ENCODE measurements at places on chromosomes 13 and 19.

DNA sequence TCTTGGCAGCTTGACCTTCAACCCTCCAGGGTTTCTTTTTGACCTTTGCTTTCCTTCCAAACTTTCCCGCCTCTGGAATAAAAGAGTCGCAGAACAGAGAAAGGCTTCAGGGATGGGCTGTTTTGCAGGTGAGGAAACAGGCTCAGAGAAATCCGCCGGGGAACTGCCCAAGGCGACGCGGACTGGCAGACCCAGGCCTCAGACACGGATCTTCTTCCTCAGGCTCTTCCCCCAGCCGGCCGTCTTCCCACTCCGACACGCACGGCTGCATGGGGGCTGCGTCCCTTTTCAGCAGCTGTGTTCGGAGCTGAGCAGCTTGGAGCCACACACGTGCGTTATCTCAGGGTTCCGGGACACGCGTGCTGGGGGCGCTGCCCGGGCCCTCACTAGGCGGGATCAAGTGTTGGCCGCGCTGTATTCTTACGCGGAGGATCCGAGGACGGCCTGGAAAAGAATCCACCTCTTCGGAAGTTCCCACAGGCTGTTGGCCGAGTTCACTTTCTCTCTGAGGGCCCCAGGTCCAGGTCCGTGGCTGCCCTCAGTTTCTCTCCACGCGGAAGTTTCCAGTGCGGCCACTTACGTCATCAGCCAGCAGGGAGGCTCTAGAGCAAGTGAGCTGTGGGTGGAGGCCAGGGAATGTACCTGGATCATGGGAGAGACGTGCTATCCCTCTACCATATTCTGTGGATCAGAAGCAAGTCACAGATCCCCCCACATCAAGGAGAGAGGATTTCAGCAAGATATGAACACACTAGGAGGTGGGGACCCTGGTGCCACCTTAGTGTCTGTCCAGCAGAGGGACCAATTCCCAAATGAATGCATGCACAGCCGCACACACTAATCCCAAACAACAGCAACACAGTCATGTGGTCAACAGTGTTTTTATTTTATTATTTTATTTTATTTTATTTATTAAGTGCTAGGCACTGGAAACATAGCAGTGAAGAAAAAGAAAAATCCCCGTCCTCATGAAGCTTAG lies 100.4 kb downstream of the ING1 start:
- DNase-seq, result no peak

DNA sequence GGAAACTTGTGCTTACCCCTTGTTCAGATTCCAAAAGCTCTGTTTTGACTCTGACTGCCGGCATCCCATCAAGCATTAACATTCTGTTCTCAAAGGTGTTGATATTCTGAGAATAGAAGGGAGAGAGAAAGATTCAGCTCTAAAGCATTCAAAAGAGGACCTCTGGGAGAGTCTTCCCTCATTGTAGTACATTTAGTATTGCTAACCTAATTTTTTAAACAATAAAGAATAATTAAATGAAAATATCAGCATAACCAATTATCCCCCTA lies 190.3 kb downstream of the KLF12 start:
- no peak for DNase-seq

DNA sequence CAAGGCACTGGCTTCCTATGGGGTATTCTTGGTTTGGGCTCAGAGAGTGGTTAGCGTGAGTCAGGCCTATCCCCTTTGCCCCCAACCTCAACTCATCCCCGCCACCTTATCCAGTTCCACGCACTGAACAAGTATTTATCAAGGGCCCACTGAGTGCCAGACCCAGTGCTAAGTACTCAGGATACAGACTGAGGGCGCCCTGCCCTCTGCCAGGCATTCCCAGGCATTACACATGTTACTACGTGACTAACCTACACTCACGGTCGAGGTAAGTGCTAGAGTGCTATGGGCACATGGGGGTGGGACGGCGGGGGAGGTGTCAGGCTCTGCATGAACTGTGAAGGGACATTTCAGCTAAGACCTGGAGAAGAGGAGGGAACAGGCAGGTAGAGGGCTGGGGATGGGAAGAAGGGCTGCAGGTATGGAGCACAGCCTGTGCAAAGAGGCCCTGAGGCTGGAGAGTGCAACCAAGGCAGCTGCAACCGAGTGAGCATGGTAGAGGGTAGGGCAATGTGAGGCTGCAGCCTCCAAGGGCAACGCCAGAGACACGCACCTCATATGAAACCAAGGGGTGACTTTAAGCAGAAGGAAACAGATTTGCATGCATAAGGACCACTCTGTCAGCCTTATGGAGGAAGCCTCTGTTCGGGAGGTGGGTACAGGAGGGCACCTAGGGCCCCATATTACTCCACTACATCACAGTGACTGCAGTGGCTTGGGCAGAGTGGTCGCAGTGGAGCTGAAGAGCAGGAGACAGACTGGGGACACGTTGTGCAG lies 22.5 kb downstream of the DHRS12 start:
- DNase-seq, result no peak

GRCh38 chr13:45899406-45899805 lies 47.9 kb upstream of the SIAH3 start:
- no peak for DNase-seq

DNA sequence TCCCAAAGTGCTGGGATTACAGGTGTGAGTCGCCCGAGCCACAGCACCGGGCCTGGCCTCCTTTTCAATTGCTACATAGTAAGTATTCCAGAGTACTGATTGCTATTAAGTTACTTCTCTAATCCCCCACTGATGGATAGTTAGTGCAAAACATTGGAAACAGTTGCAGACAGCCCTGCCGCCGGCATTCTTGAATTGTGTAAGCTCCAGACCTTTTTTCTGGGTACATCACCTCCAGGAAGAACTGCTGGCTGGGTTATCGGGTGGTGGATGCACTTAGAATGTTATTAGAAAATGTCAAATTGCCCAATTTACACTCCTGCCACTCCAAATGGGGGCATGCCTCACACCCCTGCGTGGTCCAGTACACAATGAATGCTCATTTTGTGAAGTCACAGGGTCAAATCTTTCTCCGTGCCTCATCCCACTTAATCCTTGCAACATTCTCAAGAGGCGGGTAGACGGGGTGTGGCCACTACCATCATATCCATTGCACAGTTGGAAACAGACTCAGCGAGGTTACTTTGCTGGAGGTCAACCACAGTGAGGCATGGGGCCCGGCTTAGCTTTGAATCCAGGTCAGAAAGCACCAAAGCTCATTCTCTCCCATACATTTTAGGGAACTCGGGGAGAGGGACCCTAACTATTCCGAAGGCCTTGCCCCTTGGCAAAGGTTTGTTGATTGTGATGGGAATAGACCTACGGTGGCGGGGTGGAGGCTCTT lies 1.0 kb upstream of the KDM4B start:
- DNase-seq, result no peak

DNA sequence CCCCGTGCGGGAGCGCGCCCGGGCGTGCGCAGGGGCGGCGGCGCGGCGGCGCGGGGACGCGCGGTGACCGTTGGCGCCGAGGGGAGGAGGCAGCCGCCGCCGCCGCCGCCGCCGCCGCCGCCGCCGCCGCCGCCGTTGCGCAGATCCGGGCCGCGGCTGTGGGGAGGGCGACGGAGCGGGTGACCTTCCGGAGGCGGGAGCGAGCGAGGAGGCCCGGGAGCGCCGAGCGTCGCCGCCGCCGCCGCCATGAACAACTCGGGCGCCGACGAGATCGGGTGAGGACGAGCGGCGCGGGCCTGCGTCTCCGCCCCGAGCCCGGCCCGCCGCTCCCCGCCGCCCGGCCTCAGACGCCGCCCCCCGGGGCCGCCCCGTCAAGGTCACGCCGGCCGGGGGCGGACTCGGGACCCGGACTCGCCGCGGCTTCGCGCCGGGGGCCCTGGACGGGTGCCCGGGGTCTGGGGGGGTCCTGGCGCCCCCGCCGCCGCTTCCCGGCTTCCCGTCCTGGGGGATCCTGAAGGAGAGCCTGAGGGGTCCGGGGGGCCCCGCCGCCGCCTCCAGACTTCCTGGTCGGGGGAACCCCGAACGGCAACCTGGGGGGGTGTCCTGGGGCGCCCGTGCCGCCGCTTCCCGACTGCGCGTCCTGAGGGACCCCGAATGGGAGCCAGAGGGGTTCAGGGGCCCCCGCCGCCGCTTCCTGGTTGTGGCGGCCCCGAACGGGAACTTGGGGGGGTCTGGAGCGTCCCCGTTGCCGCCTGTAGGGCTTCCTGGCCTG lies at the start of gene DAZAP1:
TSS of gene DAZAP1 (plus strand) at position 59 of the 772 bp plus-strand sequence. CDS start at position 247, 188 bp downstream.
- DNase-seq, result no peak

- DNase-seq, result no peak
Measured at GRCh38 chr19:55753401-55753800, 5.5 kb upstream of the RFPL4A start.

- no peak for DNase-seq
Measured at GRCh38 chr13:76756451-76756850, 129.8 kb downstream of the KCTD12 start.

- DNase-seq, result no peak
Measured at GRCh38 chr19:56732976-56733375, 61.4 kb upstream of the ZNF835 start.

- no peak for DNase-seq
Measured at GRCh38 chr13:109148243-109148642, 518.8 kb downstream of the MYO16 start.

- DNase-seq, result no peak
Measured at GRCh38 chr19:16258440-16258903, 60.8 kb downstream of the AP1M1 start.

- no peak for DNase-seq
Measured at GRCh38 chr19:57269515-57270250, 10.6 kb upstream of the ZNF460 start.

DNA sequence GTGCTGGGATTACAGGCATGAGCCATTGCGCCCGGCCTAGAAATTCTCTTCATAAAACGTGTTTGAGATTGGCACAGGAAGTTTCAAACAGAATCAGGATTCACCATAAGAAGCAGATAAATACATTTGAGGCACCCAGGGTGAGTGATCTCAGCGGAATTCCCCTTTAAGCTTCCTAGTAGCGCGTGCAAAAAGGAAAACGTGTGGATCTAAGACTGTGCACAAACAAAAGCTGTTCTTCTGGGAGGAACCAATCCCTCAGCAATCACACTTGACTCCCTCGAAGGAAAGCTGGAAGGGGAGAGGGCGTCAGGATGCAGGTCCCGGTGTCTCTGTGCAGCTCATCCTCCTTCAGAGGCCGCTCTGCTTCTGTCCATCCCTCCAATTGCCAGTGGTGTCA lies 15.5 kb downstream of the MCF2L start:
- no peak for DNase-seq

- DNase-seq, result no peak
Measured at GRCh38 chr19:56141417-56141993, 418 bp downstream of the ZNF444 start.

GRCh38 chr13:97261254-97262005 lies 39.3 kb downstream of the MBNL2 start:
- no peak for DNase-seq

GRCh38 chr19:38713227-38713649 lies 31.0 kb downstream of the CAPN12 start:
- no peak for DNase-seq

DNA sequence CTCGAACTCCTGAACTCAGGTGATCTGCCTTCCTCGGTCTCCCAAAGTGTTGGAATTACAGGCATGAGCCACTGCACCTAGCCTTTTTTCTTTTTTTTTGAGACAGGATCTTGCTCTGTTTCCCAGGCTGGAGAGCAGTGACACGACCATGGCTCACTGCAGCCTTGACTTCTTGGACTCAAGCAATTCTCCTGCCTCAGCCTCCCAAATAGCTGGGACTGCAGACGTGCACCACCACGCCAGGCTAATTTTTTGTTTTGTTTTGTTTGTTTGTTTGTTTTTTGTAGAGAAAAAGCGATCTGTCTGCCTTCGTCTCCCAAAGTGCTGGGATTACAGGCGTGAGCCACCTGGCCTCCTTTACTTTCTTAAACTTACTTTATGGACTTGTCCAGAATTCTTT lies 6.5 kb upstream of the SIN3B start:
- DNase-seq, result no peak

DNA sequence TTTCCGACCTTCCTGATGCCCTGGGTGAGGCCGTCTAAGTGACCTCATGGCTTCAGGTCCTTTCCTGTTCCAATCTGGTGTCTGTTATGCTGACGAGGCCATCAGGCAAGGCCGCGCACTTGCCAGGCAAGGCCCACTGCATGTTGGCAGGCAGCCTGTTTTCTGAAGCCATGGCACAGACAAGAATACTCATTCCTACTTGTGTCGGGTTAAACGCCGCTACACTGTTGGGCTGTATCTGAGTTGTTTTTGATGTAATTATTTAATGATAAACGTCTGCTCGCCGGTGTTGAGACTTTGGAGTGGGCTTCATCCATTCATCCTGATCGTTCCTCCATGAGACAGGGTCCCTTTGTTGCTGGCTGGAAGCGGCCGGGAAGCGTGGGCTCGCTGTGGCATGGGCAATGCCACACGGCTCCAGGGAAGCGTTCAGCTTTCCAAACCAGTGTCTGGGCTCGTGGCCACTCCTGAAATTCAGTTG lies 92.1 kb downstream of the ATP11A start:
- no peak for DNase-seq

DNA sequence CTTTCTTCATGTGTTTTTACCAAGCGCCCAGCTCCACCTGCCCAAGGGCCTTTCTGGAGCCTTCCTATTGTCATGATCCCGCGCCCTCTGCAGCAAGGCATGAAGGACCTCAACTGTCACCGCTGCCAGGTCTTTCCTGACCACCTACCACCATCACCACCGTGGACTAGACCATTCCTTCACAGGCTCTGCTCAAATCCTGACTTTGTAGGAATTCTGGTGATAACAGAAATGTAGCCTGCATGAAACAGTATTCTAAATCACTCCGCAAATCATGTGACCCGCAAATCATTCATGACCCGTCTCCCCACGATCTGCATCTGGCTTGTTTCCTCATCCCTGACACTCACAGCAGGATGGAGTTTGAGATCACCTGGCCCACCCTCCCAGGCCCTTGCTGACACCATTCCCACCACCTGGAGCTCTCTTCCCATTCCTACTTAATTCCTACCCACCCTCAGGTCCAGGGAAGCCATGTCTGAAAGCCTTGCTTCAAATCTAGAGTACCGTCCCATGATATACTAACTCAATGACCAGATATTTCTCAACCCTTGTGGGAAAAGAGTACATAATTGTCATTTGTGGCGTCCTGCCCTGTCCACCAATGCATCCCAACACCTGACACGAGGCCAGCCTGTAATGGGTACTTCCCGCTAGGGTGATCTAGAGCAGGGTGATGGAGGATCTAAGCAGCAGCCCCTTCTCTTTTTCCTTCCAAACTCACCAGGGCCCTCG lies 1.3 kb downstream of the UBE2S start:
- no peak for DNase-seq

- no peak for DNase-seq
Measured at GRCh38 chr13:92196591-92197256, 798.3 kb downstream of the GPC5 start.

DNA sequence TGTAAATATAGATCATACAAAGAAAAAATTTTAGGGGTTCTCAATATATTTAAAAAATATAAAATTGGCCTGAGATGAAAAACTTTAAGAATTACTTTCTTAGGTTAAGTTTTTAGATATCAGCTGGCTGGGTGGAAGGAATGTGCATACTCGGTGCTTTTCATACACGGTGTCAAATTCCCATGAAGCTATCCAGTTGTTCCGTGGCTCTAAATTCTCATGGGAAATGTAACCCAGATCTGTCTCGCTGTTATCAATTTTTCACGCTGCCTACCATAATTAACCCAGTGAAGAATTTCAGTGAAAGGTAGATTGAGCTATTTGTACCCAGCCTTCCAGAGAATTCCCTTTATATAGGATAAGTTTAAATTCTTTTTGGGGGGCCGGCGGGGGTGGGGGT lies 11.6 kb upstream of the ZNF835 start:
- no peak for DNase-seq

GRCh38 chr13:29861694-29862110 lies 11.3 kb upstream of the UBL3 start:
- DNase-seq, result no peak

GRCh38 chr19:43820098-43820883 lies 6.8 kb upstream of the ZNF283 start:
- no peak for DNase-seq

All from stimulated activated CD4-positive, alpha-beta T cell treated with anti-CD3 and anti-CD28 coated beads, Interleukin-1b, Interleukin-23, amount 100 ng/mL, for 1 hour (primary cell).